Renal cortical epithelial cell (primary cell): ENCODE measurements at places on chromosomes 3 and 15.
A peak's percentile ranks its signal among the peaks of the same experiment; 100 is the strongest.

- DNase-seq: peak; percentile 26
These were observed 11.5 kb upstream of the CMTM8 start for GRCh38 chr3:32226875-32227500.

- no peak for DNase-seq
These were observed 144.6 kb downstream of the THSD4 start for GRCh38 chr15:71259866-71260265.

- no peak for DNase-seq
These were observed 70.1 kb upstream of the CDV3 start for GRCh38 chr3:133503409-133503808.

- DNase-seq: peak; percentile 89
These were observed 73.6 kb downstream of the TM4SF4 start for GRCh38 chr3:149547954-149548668.

DNA sequence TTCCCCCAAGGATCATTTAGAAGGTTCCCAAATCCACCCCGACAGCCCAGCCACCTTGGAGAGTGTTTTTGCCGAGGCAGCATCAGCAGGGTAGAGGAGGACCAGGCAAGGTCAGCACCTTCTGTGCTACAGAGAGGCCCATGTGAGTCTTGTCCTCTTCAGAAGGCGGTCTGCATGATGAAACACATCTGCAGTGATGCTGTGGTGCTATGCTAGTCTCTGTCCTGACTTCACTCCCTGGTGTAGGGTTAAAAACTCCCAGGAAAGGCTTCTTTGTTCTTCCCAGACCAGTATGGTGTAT, 87.9 kb downstream of the ITPR1 start:
- no peak for DNase-seq

GRCh38 chr3:138369151-138369900, 20.9 kb downstream of the MRAS start:
- no peak for DNase-seq

GRCh38 chr15:71048913-71049675, 66.2 kb upstream of the THSD4 start:
- DNase-seq: peak; percentile 87

GRCh38 chr15:71237456-71238188, 122.4 kb downstream of the THSD4 start:
- DNase-seq: peak; percentile 90

GRCh38 chr3:126322181-126322967, 34.8 kb downstream of the KLF15 start:
- DNase-seq: no peak

DNA sequence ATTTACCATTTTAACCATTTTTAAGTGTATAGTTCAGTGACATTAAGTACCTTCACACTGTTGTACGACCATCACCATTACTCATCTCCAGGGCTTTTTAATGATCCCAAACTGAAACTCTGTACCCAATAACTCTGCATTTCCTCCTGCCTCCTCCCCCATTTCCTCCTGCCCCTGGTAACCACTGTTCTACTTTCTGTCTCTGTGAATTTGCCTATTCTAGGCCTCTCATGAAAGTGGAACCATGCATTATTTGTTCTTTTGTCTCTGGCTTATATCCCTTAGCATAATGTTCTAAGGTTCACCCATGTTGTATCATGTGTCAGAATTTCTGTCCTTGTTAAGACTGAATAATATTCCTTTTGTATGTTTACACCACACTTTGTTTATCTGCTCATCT, 154.2 kb downstream of the MECOM start:
- no peak for DNase-seq

- DNase-seq: no peak
These were observed 52.1 kb upstream of the ATP11B start for GRCh38 chr3:182741214-182741613.
